ENCODE measurements at places on chromosomes 6 and 20.

DNA sequence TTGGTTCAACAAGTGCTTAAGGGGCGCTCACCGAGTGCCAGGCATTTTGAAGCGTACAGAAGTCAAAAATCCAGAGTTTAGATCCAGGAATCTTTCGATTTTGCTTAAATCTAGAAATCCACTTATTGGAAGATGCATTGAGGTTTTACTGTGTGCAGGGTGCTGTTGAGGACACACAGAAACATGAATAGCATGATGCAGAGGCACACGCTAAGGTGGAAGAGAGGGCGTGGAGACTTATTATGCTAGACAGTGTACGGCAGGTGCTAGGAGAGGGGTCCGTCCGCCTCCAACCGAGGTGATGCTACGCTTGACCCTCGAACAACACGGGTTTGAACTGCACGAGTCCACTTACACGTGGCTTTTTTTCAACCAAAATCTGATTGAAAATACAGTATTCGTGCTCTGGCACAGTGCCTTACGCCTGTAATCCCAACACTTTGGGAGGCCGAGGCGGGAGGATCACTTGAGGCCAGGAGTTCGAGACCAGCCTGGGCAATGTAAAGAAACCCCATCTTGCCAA lies 1.0 kb upstream of the KIF13A start:
- DNase-seq = no peak

- no peak for DNase-seq
Measured at GRCh38 chr6:55518529-55519060, 60.4 kb downstream of the HMGCLL1 start.

DNA sequence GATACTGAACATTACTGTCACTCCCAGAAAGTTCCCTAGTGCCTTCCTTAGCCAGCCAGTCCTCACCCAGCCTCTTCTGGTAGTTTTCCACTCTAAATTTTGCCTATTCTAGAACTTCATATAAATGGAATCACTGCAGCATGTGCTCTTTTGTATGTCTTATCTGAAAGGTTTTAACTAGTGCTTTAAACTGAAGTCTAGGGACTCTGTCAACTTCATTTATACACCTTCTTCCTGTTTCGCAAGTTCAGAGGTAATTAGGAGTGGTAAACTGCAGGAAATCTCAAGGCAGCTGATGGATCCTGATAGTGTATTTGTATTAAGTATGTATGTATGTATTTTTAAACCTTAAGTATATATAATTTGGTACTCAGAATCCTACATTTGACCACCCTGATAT lies 94.3 kb downstream of the TCP11 start:
- DNase-seq = no peak

DNA sequence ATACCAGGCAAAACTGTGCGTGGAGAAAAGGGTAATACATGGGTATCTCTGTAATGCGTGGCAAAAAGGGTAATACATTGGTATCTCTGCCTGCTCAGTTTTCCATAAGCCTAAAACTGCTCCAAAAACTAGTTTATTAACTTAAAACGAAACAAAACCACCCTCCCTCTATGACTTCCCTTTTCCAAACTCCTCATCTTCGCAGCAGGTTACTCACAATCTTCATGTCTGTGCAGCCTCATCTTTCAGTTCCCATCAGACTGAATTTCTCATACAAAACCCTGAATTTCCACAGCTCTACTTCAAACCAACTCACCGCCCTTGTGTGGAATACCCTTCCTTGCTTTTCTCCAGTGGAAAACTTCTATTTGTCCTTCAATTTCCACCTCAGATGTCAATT lies 199.4 kb downstream of the PHACTR1 start:
- DNase-seq = no peak

DNA sequence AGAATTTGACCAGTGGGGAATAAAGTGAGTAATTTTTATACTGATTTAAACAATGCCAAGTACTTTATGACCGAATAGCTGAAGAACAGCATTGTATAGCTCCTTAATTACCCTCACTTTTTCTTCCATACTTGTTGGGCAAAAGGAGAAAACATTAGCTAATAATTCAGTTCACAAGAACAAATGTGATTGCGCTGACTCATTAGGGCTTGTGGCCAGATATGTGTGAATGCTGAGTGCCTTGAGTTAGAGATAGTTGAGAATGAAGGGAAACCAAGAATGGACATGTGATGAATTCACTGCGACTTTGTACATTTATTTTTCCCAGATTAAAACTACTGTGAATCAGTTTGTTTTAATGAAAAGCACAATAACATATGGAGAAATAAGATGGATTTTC lies 669.4 kb downstream of the TFAP2A start:
- DNase-seq = no peak

- DNase-seq = peak; percentile 77
Measured at GRCh38 chr6:89432875-89433251, at the start of gene ANKRD6. Gene ANKRD6, plus strand, starts transcription at chr6:89433152. Its CDS starts 133,825 bp downstream, at chr6:89566977.

GRCh38 chr6:50030777-50031562 lies 9.2 kb upstream of the DEFB110 start:
- no peak for DNase-seq

DNA sequence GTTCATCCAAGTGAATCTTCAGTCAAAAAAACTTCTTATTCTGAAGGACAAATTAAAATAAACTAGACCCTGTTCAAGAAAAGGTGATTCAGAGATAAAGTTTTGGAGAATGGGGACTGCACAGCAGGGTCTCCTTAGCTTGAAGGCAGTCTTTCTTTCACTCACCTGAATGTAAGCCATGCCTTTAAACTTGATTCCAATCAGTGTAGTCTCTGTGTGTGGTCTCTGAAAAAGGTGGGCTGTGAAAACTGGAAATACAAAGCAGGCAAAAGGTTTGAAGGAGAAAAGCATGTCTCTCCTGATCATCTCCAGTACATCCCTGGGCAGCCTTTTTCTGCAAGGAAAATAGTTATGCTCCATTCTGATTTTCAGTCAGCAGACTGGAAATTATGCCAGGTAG lies 188.0 kb upstream of the SASH1 start:
- DNase-seq = no peak

DNA sequence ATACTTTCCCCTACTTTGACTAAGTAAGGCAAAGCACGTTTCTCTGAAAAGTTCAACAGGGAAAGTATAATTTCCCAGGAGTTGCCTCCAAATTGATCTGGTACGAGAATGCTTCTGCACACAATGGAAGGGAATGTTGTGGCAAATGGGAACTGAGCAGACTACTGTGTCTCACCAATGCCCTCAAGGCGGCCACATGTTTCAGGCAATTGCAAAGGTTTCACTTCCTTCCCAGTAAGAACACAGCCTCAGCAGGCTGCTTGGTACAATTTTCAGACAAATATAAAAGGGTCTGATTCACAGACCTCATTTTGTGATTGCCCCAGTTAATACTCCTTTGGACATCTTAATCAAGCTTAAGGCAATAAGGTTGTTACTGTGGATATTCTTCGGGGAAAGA lies 71.2 kb downstream of the KIAA0319 start:
- DNase-seq = peak; percentile 52

- no peak for DNase-seq
Measured at GRCh38 chr20:60266177-60266823, 308.1 kb downstream of the CDH26 start.

Measured in MM.1S (cell line).